CD4-positive, alpha-beta T cell treated with Interleukin-15 for 1 hour (primary cell): ENCODE measurements at places on chromosomes 12 and 14.
A peak's percentile ranks its signal among the peaks of the same experiment; 100 is the strongest.

GRCh38 chr14:77102154-77102553 is 4.1 kb downstream of the CIPC start:
- no peak for DNase-seq

- no peak for DNase-seq
These were observed 153.1 kb upstream of the DCN start for GRCh38 chr12:91335699-91336098.

GRCh38 chr14:96299441-96299840 is 43.4 kb downstream of the BDKRB1 start:
- DNase-seq = no peak

DNA sequence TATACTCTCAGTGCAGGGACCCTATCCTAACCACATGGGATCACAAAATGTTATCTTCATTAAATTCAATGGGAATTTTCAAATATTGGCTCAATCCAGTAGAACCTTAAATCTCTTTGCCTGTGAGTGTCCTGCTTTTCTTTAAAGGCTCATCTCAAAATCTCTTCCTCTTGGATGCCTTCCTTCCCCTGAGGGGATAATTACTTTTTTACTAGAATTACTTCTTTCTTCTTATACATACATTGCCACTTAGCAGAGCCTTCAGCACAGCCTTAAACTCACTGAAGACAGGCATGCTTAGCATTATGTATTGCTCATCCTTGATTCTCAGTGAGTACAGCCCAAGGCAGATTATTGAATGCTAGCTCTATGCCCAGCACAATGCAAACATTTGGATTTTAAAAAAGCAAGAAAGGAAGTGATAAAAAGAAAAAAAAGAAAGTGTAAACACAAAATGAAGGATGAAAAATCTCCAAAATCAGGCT is 1918.0 kb upstream of the FLRT2 start:
- DNase-seq = no peak

DNA sequence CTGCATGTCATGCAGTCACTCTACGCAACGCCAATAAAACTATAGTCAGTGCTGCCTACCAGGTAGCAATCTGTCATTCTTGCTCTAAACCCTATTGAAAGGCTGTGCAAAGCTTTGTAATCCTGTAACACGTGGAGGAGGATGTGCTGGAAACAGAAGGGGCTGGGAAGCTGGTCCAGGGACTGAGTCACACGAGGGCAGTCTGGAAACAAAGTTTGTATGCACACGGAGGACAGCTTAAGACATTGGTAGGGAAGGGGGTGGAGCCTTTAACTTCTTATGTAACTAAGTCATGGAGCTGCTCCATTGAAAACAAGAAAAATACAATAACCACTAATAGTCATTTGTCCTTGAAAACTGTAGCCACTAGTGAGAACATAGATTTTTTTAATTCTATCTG is 128.0 kb downstream of the BCAT1 start:
- no peak for DNase-seq

- no peak for DNase-seq
These were observed 56.5 kb upstream of the PAWR start for GRCh38 chr12:79747274-79747673.

DNA sequence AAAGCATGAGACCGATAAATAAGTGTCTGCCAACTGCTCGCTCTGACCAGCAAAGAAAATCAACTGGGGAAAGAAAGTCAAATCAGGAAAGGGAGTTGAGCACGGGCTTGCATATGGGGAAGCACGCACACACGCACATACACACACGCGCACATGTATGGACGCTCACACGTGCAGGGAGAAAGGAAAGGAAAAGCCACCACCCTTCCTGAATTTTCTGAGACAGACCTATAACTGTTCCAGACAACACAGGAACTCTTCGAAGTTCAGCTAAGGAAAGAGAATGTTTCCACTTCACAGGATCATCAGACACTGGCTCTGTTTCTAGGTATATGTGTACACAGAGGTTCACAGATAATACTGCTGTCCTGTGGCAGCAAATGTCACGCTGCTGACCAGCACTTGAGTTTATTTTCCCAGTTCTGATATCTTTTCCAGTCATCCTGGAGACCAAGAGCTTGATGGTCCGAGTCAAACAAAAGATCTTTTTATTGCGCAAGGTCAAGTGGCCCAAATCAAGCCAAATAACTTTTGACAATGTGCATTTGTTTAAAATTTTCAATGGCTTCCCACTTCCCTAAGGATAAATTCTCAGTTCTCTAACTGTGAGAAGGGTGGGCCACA is 82.1 kb upstream of the TMCC3 start:
- DNase-seq = no peak

DNA sequence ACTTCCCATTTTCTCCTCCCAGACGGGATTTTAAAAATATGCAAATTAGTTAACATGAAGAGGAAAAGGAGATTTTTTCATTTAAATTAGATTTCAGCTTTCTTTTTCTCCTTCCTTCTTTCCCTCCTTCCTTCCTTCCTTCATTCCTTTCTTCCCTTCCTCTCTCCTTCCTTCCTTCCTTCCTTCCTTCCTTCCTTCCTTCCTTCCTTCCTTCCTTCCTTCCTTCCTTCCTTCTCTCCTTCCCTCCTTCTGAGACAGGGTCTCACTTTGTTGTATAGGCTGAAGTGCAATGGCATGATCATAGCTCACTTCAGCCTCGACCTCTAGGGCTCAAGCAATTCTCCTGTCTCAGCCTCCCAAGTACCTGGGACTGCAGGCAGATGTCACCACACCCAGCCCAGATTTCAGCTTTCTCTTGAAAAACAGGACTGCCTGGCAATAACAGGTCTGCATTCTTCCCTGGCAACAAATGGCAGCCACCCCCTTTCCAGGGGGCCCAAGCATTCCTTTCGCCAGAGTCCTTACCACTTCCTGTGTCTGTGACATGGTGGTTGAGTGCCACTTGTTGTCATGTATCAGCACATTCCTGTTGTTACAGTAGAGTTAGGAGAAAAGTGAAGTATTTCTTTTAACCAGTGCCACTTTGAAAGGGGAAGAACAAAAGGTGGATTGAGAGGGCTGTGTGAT is 119.1 kb downstream of the PTPN11 start:
- DNase-seq = no peak

DNA sequence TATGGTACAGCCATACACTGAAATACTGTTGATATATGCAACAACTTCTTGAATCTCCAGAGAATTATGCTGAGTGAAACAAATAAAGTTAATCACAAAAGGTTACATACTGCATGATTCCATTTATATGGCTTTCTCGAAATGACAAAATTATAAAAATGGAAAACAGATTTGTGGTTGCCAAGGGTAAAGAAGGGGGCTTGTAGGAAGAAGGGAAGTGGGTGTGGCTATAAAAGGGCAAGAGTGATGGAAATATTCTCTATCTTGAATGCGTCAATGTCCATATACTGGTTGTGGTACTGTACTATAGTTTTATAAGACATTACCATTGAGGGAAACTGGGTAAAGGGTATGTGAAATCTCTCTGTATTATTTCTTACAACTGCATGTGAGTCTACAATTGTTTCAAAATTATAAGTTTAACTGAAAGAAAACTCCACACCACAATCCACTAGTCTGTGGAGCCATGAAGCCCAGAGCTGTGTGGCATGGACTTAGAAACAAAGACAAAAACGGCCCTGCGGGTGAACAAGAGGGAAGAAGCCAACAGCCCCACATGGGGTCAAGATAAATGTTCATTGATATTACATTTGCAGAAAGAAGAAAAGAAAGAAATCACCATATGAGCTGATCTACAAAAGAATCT is 18.3 kb upstream of the TSPAN11 start:
- no peak for DNase-seq

DNA sequence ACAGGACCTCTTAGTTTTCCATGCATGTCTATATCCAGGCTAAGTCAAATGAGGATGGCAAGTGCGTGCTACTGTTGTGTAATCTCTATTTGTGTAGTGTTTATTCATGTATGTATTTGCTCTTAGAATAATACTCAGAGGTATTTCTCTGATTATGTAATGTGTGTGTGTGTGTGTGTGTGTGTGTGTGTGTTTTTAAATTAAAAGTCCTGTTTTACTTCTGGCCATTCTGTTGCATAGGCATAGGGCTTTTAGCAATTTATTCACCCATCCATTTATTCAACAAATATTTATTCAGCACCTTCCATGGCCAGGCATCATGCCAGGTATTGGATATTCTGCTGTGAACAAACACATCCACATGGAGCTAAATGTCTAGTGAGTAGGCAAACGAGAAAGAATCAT is 63.5 kb downstream of the PELI2 start:
- DNase-seq = no peak

DNA sequence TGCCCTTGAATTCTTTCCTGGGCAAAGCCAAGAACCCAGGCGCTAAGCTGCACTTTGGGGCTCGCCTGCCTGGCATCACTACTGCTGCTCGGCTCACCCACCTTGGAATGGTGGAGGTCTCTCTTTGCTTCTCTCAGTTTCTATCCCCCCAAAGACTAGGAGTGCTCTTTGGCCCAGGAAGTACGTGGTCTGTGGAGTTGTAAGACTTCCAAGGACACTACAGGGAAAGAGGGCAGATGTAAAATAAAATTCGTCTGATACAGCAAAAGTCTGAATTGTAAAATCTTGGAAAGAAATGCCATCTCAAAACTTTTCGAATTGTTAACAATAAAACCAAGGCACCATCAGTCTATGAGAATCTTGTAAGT is 52.5 kb upstream of the MAP1LC3B2 start:
- DNase-seq = no peak

GRCh38 chr12:50057000-50057841 is at the start of gene ASIC1:
ASIC1 (plus strand) TSS chr12:50057596; CDS start chr12:50058767, 1,171 bp downstream.
- peak; percentile 36 for DNase-seq

DNA sequence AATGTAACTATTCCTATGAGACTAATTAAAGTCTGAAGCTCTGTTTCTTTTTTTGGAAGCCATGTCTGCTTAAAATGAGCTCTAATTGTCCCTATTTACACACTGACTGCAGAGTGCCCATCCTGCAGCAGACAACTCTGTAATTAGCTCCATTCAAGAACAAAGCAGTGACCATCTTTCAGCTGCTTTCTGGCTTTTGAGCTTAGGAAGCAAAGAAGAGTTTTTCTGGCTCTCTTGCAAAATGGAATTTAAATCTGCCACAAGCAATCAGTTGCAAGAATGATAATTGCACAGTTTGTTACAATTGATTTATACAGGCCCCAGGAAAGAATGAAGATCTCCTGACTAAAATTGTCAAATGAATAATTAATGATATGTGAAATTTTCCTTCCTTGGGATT is 83.4 kb downstream of the GAS2L3 start:
- no peak for DNase-seq

- DNase-seq = no peak
These were observed 28.5 kb upstream of the RTRAF start for GRCh38 chr14:51960866-51961265.

- DNase-seq = no peak
These were observed 62.5 kb downstream of the ETNK1 start for GRCh38 chr12:22687361-22688076.

DNA sequence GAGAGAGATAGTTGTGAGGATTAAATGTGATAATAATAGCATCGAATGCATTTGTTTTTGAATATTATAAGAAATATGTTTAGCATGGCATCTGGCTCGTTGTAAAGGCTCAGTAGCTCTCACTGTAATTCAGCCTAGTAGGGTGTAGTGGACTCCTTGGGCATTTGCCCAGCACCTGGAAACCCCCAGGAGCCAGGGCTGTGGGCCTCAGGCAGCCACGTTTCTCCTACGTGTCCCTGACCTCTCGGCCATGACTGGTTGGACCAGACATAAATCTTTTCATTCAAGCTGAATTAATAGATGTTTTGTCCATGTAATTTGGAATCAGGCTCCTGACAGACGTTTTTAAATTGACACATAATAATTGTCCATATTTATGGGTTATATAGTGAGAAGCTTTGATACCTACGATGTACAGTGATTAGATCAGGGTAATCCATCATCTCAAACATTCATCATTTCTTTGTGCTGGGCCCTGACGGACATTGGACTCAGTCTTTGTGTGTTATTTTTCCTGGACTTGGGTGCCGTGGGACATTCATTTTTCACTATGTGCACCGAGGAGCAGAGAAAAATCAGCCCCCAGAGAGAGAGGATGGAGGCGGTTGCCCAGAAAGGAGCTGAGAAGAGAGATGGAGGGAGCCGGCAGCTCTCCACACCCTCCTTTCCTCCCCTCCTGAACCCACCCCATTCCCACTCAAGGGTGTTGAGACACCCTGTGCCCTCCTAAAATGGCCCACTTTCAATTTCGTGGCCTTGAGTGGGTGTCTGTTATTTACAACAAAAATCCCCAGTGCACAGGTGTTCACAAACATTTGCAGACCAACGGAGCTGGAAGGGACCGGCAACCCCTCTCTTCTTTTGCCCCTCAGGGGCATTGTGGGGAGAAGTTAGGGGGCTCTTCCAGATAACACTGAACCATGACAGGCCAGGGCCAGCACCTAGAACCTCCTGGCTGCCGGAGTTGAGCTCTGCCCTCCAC is 296.4 kb downstream of the DPF3 start:
- no peak for DNase-seq

- no peak for DNase-seq
These were observed 263.0 kb downstream of the NEDD1 start for GRCh38 chr12:97169889-97170567.

DNA sequence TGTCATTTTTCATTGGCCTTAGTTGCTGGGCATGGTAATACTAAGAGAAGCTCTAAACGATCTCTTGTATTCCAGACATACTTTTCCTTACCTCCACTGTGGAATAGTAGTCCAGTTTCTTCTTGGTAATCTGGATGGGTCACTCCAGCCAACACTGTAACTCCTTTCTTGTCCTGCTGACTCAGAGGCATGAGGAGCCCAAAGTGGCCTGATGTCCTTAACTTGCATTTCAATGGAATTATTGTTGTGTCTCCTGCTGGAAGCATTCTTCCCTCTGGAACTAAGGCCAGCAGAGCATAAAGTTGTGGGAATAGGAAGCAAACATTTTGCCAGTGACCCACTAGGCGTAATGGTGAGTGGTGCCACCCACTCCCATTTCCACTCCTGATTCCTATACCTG is 33.1 kb downstream of the DAAM1 start:
- no peak for DNase-seq

GRCh38 chr12:2922329-2922728 is 31.6 kb downstream of the TULP3 start:
- DNase-seq = no peak

DNA sequence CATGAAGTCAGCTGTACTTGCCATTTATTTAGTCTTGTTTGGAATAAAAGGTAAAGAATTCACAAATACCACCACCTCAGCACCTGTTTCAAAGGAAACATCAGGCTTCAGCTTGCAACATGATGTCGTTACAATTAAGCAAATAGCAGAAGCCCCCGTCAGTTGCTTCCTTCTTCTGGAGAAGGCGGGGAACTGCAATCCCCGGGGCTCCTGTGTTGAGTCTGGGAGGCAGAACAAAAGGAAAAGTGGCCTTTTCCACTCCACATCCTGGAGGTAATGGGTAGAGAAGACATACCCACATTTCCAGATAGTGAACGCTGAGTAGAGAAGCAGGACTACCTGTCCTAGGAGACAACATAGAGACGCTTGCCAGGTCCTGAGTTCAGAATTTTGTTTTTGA is 92.8 kb downstream of the DNAH10 start:
- DNase-seq = no peak
